Natural killer cell (primary cell): ENCODE measurements at places on chromosomes 6 and 20.
A peak's percentile ranks its signal among the peaks of the same experiment; 100 is the strongest.

GRCh38 chr6:109740787-109741186 is 49.7 kb downstream of the FIG4 start:
- no peak overlapping the region for H3K27ac ChIP-seq
- H3K4me1 ChIP-seq: no peaks in the 10 kb centered on the region
- no peaks in the 10 kb centered on the region for H3K27me3 ChIP-seq
- no peak overlapping the region for H3K4me3 ChIP-seq
- no peak for DNase-seq

- H3K4me1 ChIP-seq: no peaks in the 10 kb centered on the region
- H3K27me3 ChIP-seq: no peaks in the 10 kb centered on the region
- no peak for DNase-seq
- H3K36me3 ChIP-seq: no peaks in the 10 kb centered on the region
These were observed 1005.5 kb upstream of the CITED2 start for GRCh38 chr6:140379919-140380318.

- H3K36me3 ChIP-seq: no peaks in the 10 kb centered on the region
- no peak overlapping the region for H3K27ac ChIP-seq
- H3K4me3 ChIP-seq: no peak overlapping the region
- no peaks in the 10 kb centered on the region for H3K4me1 ChIP-seq
These were observed 37.2 kb upstream of the TSPYL1 start for GRCh38 chr6:116316772-116317467.

DNA sequence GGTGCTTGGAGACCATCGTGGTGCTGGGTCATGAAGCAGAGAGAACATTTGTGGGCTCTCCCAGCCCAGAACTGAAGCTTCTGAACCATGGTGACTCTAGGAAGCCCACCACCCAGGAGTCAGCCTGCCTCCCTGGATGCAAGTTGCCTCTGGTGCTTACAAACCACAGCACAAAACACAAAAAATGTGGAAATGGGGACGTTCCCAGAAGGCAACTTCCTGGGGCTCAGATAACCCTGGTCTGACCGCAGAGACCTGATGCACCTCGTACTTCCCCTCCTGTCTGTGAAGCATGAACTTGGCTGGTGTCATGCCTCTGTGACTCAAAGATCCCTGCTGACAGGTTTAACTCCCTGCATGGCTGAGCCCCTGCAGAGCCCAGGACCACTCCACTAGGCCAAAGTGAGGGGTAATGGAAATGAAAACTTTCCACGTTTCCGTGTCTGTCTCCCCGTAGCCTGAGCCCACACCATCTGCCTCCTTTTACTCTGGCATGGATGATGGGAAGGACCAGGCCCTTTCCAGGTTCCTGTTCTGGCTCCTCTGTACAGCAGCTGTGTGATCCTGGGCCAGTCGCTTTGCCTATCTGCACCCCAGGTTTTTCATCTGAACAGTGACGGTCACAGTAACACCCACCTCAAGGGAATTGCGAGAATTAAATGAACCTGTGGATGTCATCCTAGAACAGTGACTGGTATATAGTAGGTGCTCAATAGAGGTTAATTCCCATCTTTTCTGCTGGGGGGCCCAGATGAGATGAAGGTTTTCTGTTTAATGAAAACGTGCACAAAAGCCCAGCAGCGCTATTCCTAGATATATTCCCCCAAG is 57.7 kb downstream of the PPP1R16B start:
- no peaks in the 10 kb centered on the region for H3K27me3 ChIP-seq
- peaks cover 82% of the 10 kb centered on the region for H3K4me1 ChIP-seq
- H3K4me3 ChIP-seq: no peak overlapping the region
- peak overlapping the region; percentile 77 for H3K27ac ChIP-seq
- peak; percentile 34 for DNase-seq

GRCh38 chr20:54477191-54477955 is 2.0 kb downstream of the DOK5 start:
- peaks cover 17% of the 10 kb centered on the region for H3K27me3 ChIP-seq
- no peaks in the 10 kb centered on the region for H3K36me3 ChIP-seq
- no peak overlapping the region for H3K27ac ChIP-seq

DNA sequence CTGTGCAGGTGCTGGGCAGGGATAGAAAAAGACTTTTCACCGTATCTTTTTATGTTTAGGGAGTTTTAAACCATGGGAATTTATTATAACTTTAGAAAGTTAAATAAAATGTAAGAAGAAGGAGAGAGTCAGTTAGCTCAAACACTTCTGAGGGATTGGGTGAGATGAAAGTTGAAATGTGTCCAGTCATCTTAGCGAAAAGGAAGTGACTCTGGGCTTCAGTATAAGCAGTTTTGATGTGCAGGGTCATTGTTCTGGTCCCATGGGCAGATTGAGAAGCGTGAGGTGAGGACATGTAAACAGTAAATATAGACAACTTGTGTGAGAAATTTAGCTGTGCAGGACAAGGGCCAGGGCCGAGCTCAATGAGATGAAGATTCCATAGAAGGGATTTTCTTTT is 66.9 kb downstream of the TOX2 start:
- no peaks in the 10 kb centered on the region for H3K36me3 ChIP-seq
- H3K4me1 ChIP-seq: peaks cover 27% of the 10 kb centered on the region
- H3K27me3 ChIP-seq: peaks cover 35% of the 10 kb centered on the region
- no peak overlapping the region for H3K27ac ChIP-seq
- no peak overlapping the region for H3K4me3 ChIP-seq

GRCh38 chr6:147905711-147906110 is 397.2 kb downstream of the SAMD5 start:
- H3K27me3 ChIP-seq: no peaks in the 10 kb centered on the region
- H3K4me3 ChIP-seq: no peak overlapping the region
- H3K36me3 ChIP-seq: no peaks in the 10 kb centered on the region
- no peak for DNase-seq

GRCh38 chr6:34074064-34074742 is 71.7 kb downstream of the GRM4 start:
- no peaks in the 10 kb centered on the region for H3K4me1 ChIP-seq
- H3K36me3 ChIP-seq: no peaks in the 10 kb centered on the region

- no peak for DNase-seq
- H3K36me3 ChIP-seq: no peaks in the 10 kb centered on the region
- H3K27me3 ChIP-seq: no peaks in the 10 kb centered on the region
- peak overlapping the region; percentile 91 for H3K4me3 ChIP-seq
- peak overlapping the region; percentile 89 for H3K27ac ChIP-seq
These were observed 950 bp downstream of the KCTD20 start for GRCh38 chr6:36443471-36444428.

GRCh38 chr6:3228771-3229565 is 1.5 kb upstream of the TUBB2B start:
- no peak overlapping the region for H3K27ac ChIP-seq
- peak; percentile 36 for DNase-seq
- H3K36me3 ChIP-seq: no peaks in the 10 kb centered on the region

- no peak for DNase-seq
- no peak overlapping the region for H3K4me3 ChIP-seq
These were observed 144.6 kb downstream of the BCAS1 start for GRCh38 chr20:53925651-53926401.

GRCh38 chr6:14924126-14925024 is 321.5 kb upstream of the JARID2 start:
- DNase-seq: no peak
- no peak overlapping the region for H3K4me3 ChIP-seq
- no peaks in the 10 kb centered on the region for H3K36me3 ChIP-seq
- peaks cover 31% of the 10 kb centered on the region for H3K4me1 ChIP-seq
- H3K27me3 ChIP-seq: no peaks in the 10 kb centered on the region
- H3K27ac ChIP-seq: no peak overlapping the region

GRCh38 chr20:4720041-4720976 is 1.4 kb upstream of the PRND start:
- no peak overlapping the region for H3K4me3 ChIP-seq
- H3K36me3 ChIP-seq: no peaks in the 10 kb centered on the region
- peak overlapping the region; percentile 63 for H3K27ac ChIP-seq
- H3K27me3 ChIP-seq: no peaks in the 10 kb centered on the region
- peak; percentile 88 for DNase-seq

GRCh38 chr20:35597186-35597585 is 18.4 kb upstream of the SPAG4 start:
- H3K27ac ChIP-seq: no peak overlapping the region
- DNase-seq: no peak
- H3K4me3 ChIP-seq: no peak overlapping the region
- H3K27me3 ChIP-seq: peaks cover 20% of the 10 kb centered on the region

- no peaks in the 10 kb centered on the region for H3K27me3 ChIP-seq
- H3K36me3 ChIP-seq: no peaks in the 10 kb centered on the region
- DNase-seq: no peak
- H3K27ac ChIP-seq: no peak overlapping the region
- H3K4me3 ChIP-seq: no peak overlapping the region
These were observed 86.6 kb upstream of the PAX1 start for GRCh38 chr20:21618759-21619416.

GRCh38 chr6:145087034-145087433 is 648.3 kb downstream of the EPM2A start:
- no peaks in the 10 kb centered on the region for H3K36me3 ChIP-seq
- no peaks in the 10 kb centered on the region for H3K27me3 ChIP-seq
- H3K4me1 ChIP-seq: no peaks in the 10 kb centered on the region
- DNase-seq: no peak

DNA sequence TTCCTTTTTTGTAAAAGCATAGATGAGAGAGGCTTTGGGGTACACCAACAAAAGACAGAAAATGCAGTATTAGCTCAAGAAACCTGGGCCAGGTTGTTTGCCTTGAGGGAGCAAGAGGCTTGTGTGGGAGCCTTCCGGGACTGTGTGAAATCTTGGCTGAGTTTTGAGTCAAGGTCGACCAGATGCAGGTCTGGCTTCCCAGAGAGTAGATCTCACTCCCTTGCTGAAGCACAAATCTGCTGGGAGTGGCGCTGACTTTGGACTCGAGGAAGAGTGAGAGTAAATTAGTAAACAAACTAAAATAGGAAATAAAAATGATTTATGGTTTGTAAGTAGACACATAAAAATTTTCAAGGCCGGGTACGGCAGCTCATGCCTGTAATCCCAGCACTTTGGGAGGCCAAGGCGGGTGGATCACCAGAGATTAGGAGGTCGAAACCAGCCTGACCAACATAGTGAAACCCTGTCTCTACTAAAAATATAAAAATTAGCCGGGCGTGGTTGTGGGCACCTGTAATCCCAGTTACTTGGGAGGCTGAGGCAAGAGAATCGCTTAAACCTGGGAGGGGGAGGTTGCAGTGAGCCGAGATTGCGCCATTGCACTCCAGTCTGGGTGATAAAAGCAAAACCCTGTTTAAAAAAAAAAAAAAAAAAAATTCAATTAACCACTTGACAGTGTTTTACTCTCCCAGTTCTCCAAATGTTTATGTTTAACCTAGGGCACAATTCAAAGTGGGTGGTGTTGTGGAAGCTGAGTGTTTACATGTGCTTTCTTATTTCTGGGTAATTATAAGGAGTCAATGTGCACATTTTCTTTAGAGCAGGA is 27.7 kb upstream of the EDN1 start:
- no peak for DNase-seq
- peaks cover 5% of the 10 kb centered on the region for H3K4me1 ChIP-seq
- no peaks in the 10 kb centered on the region for H3K36me3 ChIP-seq
- H3K27me3 ChIP-seq: no peaks in the 10 kb centered on the region
- H3K4me3 ChIP-seq: no peak overlapping the region

DNA sequence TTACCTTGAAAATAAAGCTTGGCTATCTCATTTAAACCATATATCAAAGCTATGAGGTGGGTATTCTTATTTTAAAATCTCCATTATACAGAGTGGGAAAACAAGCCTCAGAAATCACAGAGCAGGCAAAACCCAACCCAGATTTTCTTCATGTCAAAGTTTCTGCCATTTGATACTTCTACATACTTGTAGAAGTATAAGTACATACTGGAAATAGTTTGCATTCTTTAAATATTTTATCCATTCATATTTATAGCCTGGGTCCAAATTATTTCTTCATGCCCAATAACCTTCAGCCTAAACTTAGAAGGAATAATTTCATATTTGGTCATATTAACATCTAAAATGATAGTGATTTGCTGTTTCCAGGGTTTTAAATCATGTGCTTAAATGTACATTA is 61.8 kb downstream of the MLIP start:
- H3K36me3 ChIP-seq: no peaks in the 10 kb centered on the region
- H3K27me3 ChIP-seq: no peaks in the 10 kb centered on the region
- DNase-seq: no peak

- no peak overlapping the region for H3K4me3 ChIP-seq
- H3K36me3 ChIP-seq: no peaks in the 10 kb centered on the region
- DNase-seq: no peak
- H3K27ac ChIP-seq: no peak overlapping the region
- H3K4me1 ChIP-seq: no peaks in the 10 kb centered on the region
- H3K27me3 ChIP-seq: peaks cover 2% of the 10 kb centered on the region
These were observed 31.8 kb downstream of the SLC13A3 start for GRCh38 chr20:46619445-46619844.

- DNase-seq: no peak
- H3K4me3 ChIP-seq: no peak overlapping the region
- peaks cover 2% of the 10 kb centered on the region for H3K27me3 ChIP-seq
- no peaks in the 10 kb centered on the region for H3K36me3 ChIP-seq
- no peaks in the 10 kb centered on the region for H3K4me1 ChIP-seq
- H3K27ac ChIP-seq: no peak overlapping the region
These were observed 26.8 kb upstream of the SLC35B3 start for GRCh38 chr6:8462169-8462568.

DNA sequence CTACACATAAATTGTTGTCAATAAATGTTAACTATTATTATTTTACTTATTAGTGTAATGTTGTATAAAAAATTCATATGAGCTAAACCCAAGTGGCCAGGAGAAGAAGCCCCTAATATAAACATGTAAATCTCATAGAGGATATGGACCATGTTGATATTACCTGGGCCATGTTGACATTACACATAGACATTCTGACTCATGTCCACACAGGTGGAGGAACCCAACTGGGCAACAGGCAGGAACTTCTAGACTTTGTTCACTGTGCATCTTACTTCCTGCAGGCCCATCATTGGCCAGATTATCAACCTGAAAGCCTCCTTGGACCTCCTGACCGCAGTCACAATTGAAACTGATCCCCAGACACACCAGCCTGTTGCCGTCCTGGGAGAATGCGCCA is 7.2 kb downstream of the BPIFA2 start:
- no peak for DNase-seq
- H3K4me3 ChIP-seq: no peak overlapping the region
- no peaks in the 10 kb centered on the region for H3K36me3 ChIP-seq
- H3K27me3 ChIP-seq: no peaks in the 10 kb centered on the region
- H3K4me1 ChIP-seq: no peaks in the 10 kb centered on the region

DNA sequence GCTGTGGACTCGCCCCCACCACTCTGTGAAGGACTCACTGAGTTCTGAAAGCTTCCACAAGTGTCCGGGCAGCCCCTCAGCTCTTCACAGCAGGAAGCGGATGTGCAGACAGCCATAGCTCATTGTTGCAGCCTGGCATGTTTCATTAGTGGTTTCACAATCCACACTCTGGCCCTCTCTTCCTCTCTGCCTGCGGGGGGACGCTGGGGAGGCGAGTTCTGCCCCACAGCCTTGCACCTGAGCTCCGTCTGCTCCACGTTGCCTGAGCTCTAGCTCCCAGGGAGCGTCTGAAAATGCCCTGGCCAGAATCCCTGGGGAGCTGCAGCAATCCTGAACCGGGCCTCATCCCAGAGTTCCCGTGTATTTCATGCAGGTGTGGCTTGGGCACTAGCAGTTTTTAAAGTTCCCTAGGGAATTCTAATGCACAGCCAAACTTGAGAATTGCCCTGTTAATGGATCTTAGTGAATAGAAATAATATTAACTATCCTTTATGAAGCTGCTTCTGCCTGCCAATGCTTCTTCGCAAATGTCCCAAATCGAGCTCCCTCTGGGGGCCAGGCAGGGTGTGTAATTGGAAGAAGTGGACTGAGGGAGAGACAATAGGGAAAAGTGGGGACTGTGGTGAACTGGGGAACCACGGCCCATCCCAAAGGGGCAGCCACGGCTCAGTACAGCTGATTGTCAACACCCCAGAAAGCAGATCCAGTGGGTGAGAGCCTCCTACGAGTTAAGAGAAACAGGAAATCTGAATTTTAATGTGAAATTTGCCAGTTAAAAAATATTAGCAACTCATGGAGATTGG is 51.5 kb downstream of the CTCFL start:
- peak; percentile 52 for DNase-seq
- no peaks in the 10 kb centered on the region for H3K36me3 ChIP-seq
- no peaks in the 10 kb centered on the region for H3K27me3 ChIP-seq
- peak overlapping the region; percentile 17 for H3K27ac ChIP-seq
- peaks cover 61% of the 10 kb centered on the region for H3K4me1 ChIP-seq
- no peak overlapping the region for H3K4me3 ChIP-seq
